ENCODE measurements at places on chromosomes 16 and 17. TPM values are rescaled to one million over a fixed set of nuclear protein-coding genes. Genes with fewer than 3 reads are reported as not detected.

The CD79B gene
- 31.0 TPM for total RNA-seq

The OVCA2 gene
- 33.3 TPM for total RNA-seq

The SLC52A1 gene
- total RNA-seq = 0.46 TPM

The SLC13A2 gene
- not detected for total RNA-seq

The VTN gene
- 0.19 TPM for total RNA-seq

The ARL5C gene
- 0.16 TPM for total RNA-seq

The MT1G gene
- total RNA-seq = 45.6 TPM

The DNASE1L2 gene
- total RNA-seq = 1.1 TPM

The ZNF750 gene
- not detected for total RNA-seq

The C16orf74 gene
- total RNA-seq = 1.2 TPM

The WFIKKN1 gene
- total RNA-seq = 0.72 TPM

The PRSS27 gene
- total RNA-seq = 7.6 TPM

The TOM1L1 gene
- total RNA-seq = 0.74 TPM

The SLC25A19 gene
- 39.9 TPM for total RNA-seq

The TP53TG3 gene
- total RNA-seq = not detected

The ASB16 gene
- total RNA-seq = 0.44 TPM

DNA sequence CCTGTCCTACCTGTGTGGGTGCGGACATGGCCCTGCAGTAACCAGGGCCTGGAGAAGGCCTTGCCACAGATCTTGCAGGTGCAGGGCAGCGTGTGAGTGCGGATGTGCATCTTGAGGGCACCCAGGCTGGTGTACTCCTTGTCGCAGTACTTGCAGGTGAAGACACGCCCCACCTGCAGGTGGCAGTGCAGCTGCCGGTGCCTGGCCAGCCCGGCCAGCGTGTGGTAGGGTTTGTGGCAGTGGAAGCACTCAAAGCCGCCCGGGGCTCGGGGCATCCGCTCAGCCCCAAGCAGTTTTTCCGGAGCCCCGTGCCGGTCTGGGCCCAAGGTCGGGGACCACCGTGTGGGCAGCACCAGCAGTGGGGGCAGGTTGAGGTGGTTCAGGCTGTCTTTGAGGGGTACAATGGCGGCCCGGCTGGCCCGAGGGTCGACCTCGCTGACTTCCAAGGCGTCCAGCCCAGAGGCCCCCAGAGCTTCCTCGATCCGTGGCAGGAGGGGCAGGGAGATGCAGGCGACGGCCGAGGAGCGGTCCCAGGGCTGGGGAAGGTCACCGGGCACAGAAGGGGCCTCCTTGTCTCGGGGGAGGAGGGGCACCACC, 5.1 kb downstream of the SNAI3 start:
- H3K36me3 ChIP-seq = no peaks in the 10 kb centered on the region
- peak overlapping the region; percentile 44 for H3K27ac ChIP-seq
- H3K4me1 ChIP-seq = peaks cover 35% of the 10 kb centered on the region
- peak overlapping the region; percentile 91 for H3K4me3 ChIP-seq
- no peaks in the 10 kb centered on the region for H3K27me3 ChIP-seq

GRCh38 chr17:11205659-11206058, 35.4 kb upstream of the SHISA6 start:
- no peaks in the 10 kb centered on the region for H3K27me3 ChIP-seq
- no peaks in the 10 kb centered on the region for H3K4me1 ChIP-seq
- no peak for DNase-seq
- H3K36me3 ChIP-seq = peaks cover 5% of the 10 kb centered on the region

GRCh38 chr17:42629411-42630009, 20.0 kb downstream of the TUBG1 start:
- no peaks in the 10 kb centered on the region for H3K36me3 ChIP-seq
- no peak overlapping the region for H3K27ac ChIP-seq
- H3K27me3 ChIP-seq = no peaks in the 10 kb centered on the region
- no peak overlapping the region for H3K4me3 ChIP-seq

DNA sequence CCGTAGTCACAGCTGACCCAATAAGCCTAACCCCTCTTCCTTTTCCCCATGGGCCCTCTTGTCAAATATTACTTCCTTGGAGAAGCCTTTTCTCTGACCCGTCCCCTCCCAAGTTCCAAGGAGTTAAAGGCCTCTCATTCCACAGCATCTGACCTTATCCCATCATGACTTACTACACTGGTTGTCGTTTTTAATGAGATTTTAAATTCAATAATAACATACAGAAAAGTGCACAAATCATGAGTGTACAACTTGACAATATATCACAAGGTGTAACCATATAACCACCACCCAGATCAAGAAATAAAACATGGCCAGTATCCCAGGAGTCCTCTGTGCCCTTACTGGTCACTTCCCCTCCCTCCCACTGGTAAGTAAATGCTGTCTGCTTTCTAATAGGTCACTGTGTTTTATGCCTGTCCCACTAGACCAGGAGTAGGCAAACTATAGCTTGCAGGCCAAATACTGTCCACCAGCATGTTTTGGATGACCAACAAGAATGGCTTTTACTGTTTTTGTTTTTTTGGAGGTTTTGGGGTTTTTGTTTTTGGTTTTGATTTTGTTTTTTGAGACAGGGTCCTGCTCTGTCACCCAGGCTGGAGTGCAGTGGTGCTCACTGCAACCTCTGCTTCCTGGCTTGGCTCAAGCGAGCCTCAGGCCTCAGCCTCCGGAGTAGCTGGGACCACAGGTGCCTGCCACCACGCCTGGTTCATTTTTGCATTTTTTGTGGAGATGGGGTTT, 1.2 kb upstream of the FDXR start:
- no peaks in the 10 kb centered on the region for H3K27me3 ChIP-seq
- H3K36me3 ChIP-seq = peaks cover 4% of the 10 kb centered on the region
- H3K27ac ChIP-seq = peak overlapping the region; percentile 99
- peak overlapping the region; percentile 92 for H3K4me3 ChIP-seq
- H3K4me1 ChIP-seq = peaks cover 36% of the 10 kb centered on the region

GRCh38 chr17:11935734-11936406, 61.4 kb downstream of the ZNF18 start:
- H3K4me3 ChIP-seq = no peak overlapping the region
- H3K36me3 ChIP-seq = no peaks in the 10 kb centered on the region
- peak; percentile 43 for DNase-seq
- H3K27ac ChIP-seq = no peak overlapping the region

DNA sequence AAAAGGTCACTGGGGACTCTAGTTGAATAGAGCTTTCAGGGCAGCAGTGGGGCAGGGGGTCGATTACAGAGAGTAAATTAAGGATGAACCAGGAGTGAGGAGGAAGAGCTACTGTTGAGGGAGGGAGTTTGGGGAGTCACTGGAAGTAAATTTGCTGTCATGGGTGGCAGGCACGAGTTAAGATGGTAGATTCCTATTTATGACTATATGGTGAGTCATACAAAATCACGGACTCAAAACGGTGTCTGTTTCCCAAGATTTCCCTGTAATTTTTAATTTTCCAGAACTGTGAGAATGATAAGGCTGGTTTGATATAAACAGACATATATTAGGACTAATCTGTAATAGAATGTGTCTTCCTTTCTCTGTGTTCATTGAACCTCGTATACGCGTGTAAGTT, 287.6 kb upstream of the GOT2 start:
- no peaks in the 10 kb centered on the region for H3K27me3 ChIP-seq
- H3K4me3 ChIP-seq = no peak overlapping the region
- no peaks in the 10 kb centered on the region for H3K4me1 ChIP-seq
- no peak overlapping the region for H3K27ac ChIP-seq
- DNase-seq = no peak

DNA sequence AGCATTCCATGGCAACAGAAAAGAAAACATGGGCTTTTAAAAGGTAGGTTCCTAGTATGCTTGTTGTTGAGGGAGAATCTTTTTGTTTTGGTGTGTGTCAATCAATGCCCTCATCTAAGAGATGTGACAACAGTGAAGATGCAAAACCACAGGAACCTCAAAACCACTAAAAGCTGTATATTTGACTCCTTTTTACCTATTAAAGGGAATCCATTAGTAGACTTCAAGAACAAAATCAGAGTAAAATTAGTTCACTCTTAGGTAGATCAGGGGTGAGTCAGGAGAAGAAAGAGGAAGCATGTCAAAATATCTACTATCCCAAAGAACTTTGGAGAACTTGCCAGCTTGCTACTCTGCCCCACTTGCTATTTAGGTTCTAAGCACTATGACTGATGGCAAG, 89.1 kb downstream of the CDK5R1 start:
- H3K4me1 ChIP-seq = peaks cover 9% of the 10 kb centered on the region
- no peaks in the 10 kb centered on the region for H3K27me3 ChIP-seq
- H3K27ac ChIP-seq = peak overlapping the region; percentile 56
- peak overlapping the region; percentile 24 for H3K4me3 ChIP-seq
- no peaks in the 10 kb centered on the region for H3K36me3 ChIP-seq

DNA sequence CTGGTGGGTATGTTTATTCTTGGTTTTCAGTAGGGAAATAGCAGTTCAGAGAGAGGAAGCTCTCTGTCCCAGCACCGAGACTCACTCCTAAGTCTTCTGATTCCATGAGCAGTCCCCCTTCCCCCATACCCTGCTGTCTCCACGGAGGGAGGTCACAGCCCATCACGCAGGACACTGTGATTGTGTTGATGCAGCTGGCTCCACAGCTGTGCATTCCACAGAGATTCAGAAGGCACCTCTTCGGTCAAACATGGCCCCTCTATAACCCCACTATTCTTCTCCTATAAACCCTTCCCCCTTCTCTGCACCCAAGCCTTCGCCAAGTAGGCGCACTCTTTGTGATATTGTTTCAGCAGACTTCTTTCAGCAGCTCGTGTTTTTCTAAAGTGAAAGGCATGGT, 104.3 kb upstream of the HLF start:
- no peak overlapping the region for H3K4me3 ChIP-seq
- no peaks in the 10 kb centered on the region for H3K27me3 ChIP-seq
- no peaks in the 10 kb centered on the region for H3K4me1 ChIP-seq
- no peaks in the 10 kb centered on the region for H3K36me3 ChIP-seq
- no peak overlapping the region for H3K27ac ChIP-seq
- DNase-seq = no peak

DNA sequence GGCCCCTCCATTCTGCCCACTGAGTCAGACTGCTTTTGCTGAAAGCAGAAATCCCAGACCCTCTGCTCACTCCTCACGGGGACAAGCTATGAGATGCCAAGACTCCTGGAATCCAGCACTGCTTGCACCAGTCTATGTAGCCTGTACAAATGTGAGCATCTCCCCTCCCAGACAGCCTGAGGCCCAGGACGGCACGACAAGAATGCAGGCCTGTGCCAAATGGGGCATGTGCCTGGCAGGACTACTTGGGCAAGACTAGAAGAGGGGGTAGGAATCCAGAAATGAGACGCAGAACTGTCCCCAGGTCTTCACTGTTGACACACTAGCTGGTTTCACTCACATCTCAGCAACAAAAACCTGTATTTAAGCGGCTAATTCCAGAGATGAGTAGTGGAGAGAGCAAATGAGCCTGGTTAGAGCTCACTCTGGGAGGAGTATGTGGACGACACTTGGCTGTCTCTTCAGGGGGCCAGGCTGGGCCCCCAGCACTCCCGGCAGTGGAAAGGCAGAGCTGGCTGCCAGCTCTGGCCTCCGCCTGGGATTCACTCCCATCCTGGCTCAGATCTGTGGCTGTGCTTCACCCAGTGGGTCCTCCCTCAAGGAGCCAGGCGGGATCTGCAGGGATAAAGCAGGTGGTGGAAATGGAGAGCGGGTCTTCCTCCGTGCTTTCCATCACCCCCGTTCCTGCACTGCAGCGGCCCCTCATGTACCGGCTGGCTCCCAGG, 2.9 kb upstream of the MYO1C start:
- peaks cover 19% of the 10 kb centered on the region for H3K4me1 ChIP-seq
- H3K36me3 ChIP-seq = peaks cover 1% of the 10 kb centered on the region
- no peak overlapping the region for H3K4me3 ChIP-seq

DNA sequence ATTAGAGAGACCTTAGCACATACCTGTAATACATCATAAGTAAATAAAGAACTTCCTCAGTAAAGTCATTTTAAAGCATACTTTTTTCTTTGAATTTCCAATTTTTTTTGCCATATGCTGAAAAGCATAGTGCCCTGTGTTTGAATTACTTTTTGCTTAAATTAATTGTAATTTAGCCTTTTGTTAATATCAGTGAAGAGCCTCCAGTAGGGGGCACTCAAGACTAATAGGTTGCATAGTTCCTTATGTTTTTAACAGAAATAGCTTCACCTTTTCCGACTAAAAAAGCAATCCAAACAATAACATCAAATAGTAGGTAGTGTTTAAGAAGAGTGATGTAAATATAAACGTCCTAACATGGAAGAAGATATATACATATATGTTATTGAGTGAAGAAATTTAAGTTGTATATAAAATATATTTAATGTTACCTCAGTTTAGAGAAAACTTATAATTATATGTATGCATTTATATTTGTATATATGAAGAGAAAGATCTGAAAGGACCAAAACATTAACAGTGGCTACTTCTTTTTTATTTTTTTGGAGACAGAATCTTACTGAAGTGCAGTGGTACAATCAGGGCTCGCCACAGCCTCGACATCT, 18.6 kb downstream of the RAD51C start:
- peaks cover 22% of the 10 kb centered on the region for H3K36me3 ChIP-seq
- H3K4me3 ChIP-seq = no peak overlapping the region
- peak overlapping the region; percentile 14 for H3K27ac ChIP-seq
- H3K27me3 ChIP-seq = no peaks in the 10 kb centered on the region
- DNase-seq = peak; percentile 28
- H3K4me1 ChIP-seq = peaks cover 16% of the 10 kb centered on the region

- no peaks in the 10 kb centered on the region for H3K4me1 ChIP-seq
- H3K27me3 ChIP-seq = peaks cover 2% of the 10 kb centered on the region
- H3K36me3 ChIP-seq = no peaks in the 10 kb centered on the region
- H3K27ac ChIP-seq = no peak overlapping the region
Observed at GRCh38 chr17:14940108-14940937, 324.8 kb downstream of the PMP22 start.

GRCh38 chr17:45740553-45741330, 43.4 kb upstream of the CRHR1 start:
- H3K27ac ChIP-seq = no peak overlapping the region
- peaks cover 41% of the 10 kb centered on the region for H3K27me3 ChIP-seq
- H3K4me3 ChIP-seq = no peak overlapping the region
- peak; percentile 49 for DNase-seq
- H3K4me1 ChIP-seq = no peaks in the 10 kb centered on the region
- no peaks in the 10 kb centered on the region for H3K36me3 ChIP-seq

GRCh38 chr17:38864636-38865398, 5.0 kb upstream of the LASP1 start:
- H3K4me1 ChIP-seq = peaks cover 26% of the 10 kb centered on the region
- H3K4me3 ChIP-seq = no peak overlapping the region
- DNase-seq = no peak

- H3K4me3 ChIP-seq = no peak overlapping the region
- no peaks in the 10 kb centered on the region for H3K36me3 ChIP-seq
- no peaks in the 10 kb centered on the region for H3K4me1 ChIP-seq
- DNase-seq = no peak
- no peak overlapping the region for H3K27ac ChIP-seq
Observed at GRCh38 chr17:42886283-42887176, 14.1 kb upstream of the G6PC1 start.

DNA sequence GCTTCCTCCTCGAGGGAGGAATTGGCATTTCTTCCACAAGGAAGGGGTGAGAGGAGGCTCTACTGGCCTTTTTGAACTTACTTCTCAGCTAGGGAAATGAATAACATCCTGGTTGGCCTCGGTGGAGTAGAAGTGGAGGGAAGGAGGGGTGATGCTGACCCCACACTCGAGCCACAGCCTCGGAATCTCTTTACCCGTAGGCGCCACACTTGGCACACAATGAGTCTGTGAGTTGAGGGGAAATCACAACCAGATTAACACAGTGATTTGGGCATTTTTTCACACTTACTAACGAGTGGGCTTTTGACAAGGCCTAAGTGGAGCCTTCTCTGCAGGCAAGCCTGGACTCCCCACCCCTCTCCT, 47.3 kb upstream of the TBX2 start:
- no peak overlapping the region for H3K4me3 ChIP-seq
- no peaks in the 10 kb centered on the region for H3K27me3 ChIP-seq
- no peak for DNase-seq
- H3K4me1 ChIP-seq = no peaks in the 10 kb centered on the region
- no peaks in the 10 kb centered on the region for H3K36me3 ChIP-seq
